Naive thymus-derived CD4-positive, alpha-beta T cell (primary cell): ENCODE measurements at places on chromosomes 13 and 19. TPM values are rescaled to one million over a fixed set of nuclear protein-coding genes. Genes with fewer than 3 reads are reported as not detected.

RPS5 gene
- 1,774 TPM for polyA plus RNA-seq

COG3 gene
- polyA plus RNA-seq, result 31.2 TPM

ZNF460 gene
- 10.2 TPM for polyA plus RNA-seq

ZNF100 gene
- polyA plus RNA-seq, result 10.5 TPM

CD79A gene
- 9.6 TPM for polyA plus RNA-seq

ELAVL1 gene
- polyA plus RNA-seq, result 61.4 TPM

ACP5 gene
- 14.7 TPM for polyA plus RNA-seq

CFD gene
- polyA plus RNA-seq, result 4.9 TPM
